ENCODE measurements at places on chromosomes 3 and 15.
A peak's percentile ranks its signal among the peaks of the same experiment; 100 is the strongest.

- no peak for DNase-seq
Measured at GRCh38 chr3:188212308-188212969, 58.5 kb downstream of the LPP start.

DNA sequence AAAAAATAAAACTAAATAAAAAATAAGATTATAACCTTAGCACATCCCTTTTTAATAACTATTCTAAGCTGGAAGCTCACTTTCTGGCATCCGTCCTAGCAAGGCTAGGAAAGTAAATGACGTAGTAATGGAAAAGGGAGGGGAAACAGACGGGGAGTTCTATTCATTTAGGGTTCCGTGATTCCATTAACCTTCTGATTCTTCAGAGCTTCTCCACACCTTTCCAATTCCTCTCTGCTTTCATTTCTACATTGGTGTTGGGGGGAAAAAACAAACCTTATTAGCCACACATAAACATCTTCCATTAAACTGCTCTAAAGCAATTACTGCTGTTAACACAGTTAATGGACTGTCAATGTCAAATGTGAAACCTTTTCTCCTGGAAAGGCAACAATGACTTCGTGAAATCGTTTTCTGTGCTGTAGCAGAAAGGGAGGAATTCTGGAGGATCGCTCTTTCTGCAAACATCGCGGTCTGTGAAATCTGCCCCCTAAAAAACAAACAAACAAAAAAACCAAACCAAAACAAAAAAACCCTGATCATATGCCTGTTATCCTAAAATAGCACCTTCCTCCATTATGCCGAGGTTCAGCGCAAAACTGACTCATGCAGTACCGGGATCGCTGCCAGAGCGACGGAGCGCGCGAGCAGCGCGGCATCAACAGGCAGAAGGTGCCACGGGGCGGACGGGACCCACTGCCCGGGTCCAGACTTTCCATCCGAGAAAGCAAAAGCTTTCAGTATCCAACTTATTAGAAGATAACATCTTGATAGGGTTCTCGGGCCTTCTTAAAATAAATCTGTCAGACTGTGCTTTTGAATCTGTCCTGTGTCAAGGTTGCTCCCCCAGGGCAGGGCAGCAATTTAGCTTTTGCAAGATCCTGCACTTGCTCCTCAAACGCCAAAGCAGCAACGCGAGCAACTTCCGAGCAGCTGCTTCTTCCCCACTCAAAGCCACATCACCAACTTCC is 156.2 kb downstream of the FGF12 start:
- no peak for DNase-seq

- no peak for DNase-seq
Measured at GRCh38 chr15:99911816-99912215, 178.6 kb upstream of the LYSMD4 start.

DNA sequence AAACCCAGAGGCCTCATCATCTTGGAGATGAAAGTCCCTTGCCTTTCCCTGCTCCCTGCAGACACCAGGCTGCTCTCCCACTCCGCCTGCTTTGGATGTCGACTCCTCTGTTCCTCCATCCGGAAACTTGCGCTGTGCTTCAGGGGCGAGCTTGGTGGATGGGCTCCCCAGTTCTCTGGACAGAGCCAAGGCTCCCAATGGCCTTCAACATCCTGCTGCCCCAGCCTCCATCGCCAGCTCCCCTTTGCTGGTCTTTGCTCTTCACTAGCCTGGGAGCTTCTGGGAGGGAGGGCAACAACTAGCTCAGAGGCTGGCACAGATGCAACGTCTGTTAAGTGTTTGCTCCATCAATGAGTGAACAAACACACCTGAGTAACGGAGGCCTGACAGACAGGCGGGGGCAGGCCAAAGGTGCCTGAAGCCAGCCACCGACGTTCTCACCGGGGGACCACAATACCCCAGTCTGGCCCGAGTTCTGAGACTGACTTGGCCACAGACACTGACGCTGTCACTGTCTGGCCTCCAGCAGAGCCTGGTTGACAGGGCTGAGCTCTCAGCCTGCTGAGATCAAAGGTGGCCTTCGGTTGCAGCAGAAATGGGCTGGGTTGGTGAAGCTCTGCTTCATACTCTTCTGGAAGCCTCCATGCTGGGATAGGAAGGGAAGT is 39.0 kb downstream of the RGMA start:
- DNase-seq: no peak

DNA sequence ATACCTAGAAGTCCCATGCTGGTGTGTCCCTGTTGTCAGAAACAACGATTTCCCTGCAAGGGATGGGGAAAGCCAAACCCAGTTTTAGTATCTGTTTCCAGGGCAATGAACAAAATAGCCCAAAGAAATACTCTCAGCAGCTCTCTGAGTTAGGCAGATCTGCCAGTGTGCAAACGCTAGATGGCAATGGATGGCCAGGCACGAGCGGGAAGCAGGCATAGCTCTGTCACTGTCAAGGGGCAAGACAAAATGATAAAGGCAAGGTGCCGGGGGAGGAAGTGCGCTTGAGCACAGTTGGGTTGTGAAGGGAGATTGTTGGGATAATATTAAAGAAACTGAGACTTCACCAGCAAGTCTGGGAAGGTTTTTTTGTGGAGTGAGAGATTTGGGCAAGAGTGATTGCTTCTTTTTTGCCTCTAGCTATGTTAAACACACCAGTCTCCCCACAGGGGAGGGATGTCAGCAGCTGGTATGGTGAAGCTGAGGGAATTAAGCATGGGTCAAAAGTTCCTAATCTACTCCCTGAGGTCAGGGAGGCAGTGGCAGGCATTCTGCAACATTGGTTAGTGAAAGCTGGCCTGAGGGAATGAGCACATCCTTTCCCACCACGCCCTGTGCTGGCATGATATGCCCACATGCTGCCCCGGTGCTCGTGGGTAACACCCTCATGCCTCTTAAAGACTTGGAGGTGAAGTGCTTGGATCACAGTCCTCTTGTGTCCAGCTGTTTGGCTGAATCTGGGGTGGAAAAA is 117.5 kb downstream of the PDCD6IP start:
- DNase-seq: peak; percentile 16

DNA sequence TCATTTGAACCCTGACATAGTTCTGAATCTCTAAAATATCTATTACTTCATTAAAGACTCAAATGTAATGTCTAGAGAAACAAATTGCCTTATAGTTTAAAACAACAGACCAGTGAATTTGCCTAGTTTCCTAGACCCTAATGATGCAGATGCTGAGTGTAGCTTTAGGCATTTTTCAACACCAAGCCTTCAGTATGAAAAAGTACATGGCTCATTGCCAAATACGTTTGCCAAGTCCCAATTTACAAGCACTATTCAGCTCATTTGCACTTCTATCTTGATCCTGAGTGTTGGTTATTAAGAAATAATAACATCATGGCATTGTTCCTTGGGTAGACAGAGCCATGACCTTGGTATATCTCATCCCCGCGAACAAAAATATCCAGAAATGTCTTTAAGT is 46.8 kb downstream of the EOMES start:
- DNase-seq: no peak

- DNase-seq: no peak
Measured at GRCh38 chr3:188769831-188770230, 401.9 kb upstream of the TPRG1 start.

- no peak for DNase-seq
Measured at GRCh38 chr3:136543385-136543784, 208.8 kb downstream of the STAG1 start.

DNA sequence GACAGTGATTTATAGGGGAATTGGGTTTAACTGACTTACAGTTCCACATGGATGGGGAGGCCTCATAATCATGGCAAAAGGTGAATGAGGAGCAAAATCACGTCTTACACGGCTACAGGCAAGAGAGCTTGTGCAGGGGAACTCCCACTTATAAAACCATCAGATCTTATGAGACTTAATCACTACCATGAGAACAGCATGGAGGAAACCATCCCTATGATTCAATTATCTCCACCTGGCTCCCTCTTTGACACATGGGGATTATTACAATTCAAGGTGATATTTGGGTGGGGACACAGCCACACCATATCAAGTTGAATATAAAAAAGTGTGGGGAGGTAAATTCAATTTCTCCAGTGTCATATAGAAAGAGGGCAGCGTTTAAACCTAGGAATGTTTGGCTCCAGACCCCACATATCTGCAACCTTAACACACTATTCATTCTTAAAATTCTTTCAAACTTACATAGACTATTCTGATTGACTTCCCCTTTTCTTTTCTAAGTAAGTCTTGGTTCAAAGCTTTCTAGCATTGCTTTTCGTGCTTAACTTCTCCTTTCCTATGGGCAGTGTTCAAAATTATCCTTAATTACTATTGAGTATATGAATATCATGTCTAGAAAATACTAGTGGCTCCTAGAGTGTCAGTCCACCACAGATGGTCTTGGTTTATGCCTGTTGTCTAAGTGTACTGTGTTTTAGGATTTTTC is 446.7 kb upstream of the GBE1 start:
- no peak for DNase-seq

DNA sequence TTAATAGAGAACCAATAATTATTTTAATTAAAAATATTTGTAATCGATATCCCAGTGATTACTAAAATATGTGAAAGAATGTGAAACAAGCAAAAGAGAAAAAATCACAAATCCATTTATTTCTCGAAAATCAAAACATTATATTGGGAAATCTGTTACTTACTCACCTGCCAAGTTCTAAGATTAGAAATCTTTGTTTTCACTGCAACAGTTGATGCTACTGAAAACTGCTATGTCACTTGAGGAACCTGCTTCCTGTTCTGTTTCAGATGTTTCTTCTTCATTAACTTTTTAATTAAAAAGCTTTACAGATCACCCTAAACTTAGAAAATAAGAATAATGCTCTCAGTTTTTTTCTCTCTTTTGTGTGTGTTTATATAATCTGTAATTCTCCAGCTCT is 13.7 kb upstream of the DPH6 start:
- no peak for DNase-seq

DNA sequence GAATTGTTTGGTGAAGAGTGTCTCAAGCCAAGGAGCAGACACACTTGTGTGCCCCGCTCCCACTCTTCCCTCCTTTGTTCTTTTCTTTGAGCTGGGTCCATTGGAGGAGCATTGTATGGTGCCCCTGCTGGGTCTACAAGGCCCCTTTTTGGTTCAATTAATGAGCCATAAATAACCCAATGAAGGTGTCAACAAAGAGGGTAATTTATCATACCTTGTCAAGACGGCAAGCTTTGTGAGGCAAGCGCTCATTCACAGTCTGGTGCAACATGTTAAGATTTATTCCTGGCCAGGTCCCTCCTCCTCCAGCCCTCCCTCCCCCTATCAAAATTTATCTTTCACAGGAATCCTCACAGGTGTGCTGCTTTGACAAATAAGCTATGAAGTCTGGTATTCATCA is 300.1 kb downstream of the RORA start:
- no peak for DNase-seq

DNA sequence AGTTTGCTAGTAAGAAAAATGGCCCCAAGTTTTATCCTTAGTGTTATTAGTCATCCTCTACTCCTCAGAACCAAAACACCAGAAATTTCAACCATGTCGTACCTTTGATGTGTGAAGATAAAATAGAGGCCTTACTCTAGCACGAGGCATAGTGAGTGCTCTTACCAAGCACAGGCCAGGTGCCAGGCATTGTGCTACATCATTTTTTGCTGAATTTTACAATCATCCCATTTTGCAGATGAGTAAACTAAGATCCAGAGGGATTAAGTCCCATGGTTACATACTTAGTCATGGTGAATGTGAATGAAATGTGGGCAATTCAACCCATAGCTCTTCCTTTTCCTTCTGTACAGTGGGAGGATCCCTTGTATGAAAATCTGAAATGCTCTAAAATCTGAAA is 15.2 kb downstream of the LMCD1 start:
- DNase-seq: no peak

GRCh38 chr15:71244250-71244649 is 129.0 kb downstream of the THSD4 start:
- DNase-seq: no peak

DNA sequence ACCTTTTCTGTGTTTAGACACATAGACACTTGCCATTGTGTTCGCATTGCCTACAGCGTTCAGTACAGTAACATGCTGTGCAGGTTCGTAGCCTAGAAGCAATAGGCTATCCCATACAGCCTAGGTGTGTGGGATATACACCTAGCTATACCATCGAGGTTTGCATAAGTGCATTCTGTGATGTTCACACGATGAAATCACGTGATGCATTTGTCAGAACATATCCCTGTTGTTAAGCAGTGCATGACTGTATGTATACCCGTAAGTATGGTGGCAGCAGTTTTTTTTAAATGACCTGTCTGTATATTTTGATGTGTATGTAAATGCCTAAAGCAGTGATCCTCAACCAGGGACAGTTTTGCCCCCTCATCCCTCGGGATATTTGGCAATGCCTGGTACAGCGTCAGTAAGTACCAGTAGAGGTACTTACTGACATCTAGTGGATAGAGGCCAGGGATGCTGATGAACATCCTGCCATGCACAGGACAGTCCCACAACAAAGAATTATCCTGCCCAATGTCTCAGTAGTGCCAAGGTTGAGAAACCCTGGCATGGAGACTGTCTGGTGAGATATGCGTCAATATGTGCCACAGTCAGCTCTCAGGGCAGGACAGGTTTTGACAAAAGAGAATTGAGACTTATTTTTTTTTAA is 129.1 kb downstream of the HCN4 start:
- DNase-seq: no peak

DNA sequence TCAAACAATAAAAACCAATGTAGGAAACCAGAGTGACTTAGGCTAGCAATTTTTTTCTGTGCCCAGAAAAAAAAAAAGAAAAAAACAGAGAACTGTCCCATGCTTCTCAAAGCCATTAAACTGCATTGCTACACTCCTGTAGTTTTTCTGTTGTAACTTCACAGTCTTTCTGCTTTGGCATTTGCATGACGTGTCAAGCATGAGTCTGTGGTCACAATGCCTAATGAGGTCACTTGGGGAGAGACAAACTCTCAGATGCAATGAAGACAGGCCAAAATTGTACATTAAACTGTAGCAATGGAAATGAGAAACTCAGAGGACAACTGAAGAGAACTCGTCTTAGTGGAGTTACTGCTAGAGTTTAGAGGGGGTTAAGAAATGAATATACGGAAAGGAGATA is 30.8 kb downstream of the CCDC80 start:
- DNase-seq: no peak

DNA sequence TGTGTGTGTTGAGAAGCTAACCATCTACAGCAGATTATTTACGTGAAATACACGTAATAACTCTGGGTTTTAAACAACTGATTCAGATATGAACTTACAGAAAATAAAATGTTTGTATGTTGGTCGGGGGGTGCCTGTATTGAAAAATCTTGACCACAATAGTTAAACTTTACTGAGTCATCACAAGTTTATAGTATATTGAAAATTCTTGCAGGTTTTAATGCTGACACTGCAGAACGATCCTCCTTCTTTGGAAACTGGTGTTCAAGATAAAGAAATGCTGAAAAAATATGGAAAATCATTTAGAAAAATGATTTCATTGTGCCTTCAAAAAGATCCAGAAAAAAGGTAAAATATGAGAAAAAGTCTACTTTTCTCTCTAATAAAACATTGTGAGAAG is 41.3 kb upstream of the SLC22A13 start:
- DNase-seq: no peak

All from GM13977 (cell line).